ENCODE measurements at places on chromosomes 12 and 14. TPM values are rescaled to one million over a fixed set of nuclear protein-coding genes. Genes with fewer than 3 reads are reported as not detected.

The CLEC7A gene
- not detected for total RNA-seq

The SLC15A4 gene
- 34.3 TPM for total RNA-seq

The MYH7 gene
- total RNA-seq, result 0.55 TPM

The FOXA1 gene
- 41.2 TPM for total RNA-seq

The AHNAK2 gene
- 0.93 TPM for total RNA-seq

The TOMM20L gene
- total RNA-seq, result not detected

The EXOC5 gene
- 110 TPM for total RNA-seq

The CPM gene
- total RNA-seq, result not detected

The KRT2 gene
- not detected for total RNA-seq

The ADAM20 gene
- 0.86 TPM for total RNA-seq

The PA2G4 gene
- total RNA-seq, result 161 TPM

The GPX2 gene
- total RNA-seq, result 2.6 TPM

The PTGR2 gene
- total RNA-seq, result 8.2 TPM

The DIO2 gene
- total RNA-seq, result not detected

The RIC8B gene
- total RNA-seq, result 24.9 TPM

The VRK1 gene
- 45.8 TPM for total RNA-seq

The TMEM120B gene
- total RNA-seq, result 25.3 TPM

The FOXM1 gene
- total RNA-seq, result 152 TPM

The COX8C gene
- not detected for total RNA-seq

The PPP2R5E gene
- total RNA-seq, result 65.2 TPM

The SIX6 gene
- not detected for total RNA-seq

The SLC10A1 gene
- total RNA-seq, result not detected

The NFE2 gene
- total RNA-seq, result 2.0 TPM

The ALDH2 gene
- 76.6 TPM for total RNA-seq

The DENR gene
- 92.8 TPM for total RNA-seq

The SDR9C7 gene
- total RNA-seq, result 0.42 TPM

The SUDS3 gene
- total RNA-seq, result 57.9 TPM

The EML5 gene
- 2.1 TPM for total RNA-seq

The HCAR3 gene
- total RNA-seq, result not detected
